Testis (tissue), 5 donors: ENCODE measurements at places on chromosomes 5 and 9.
A peak's percentile ranks its signal among the peaks of the same experiment; 100 is the strongest.

GRCh38 chr9:131580358-131580757 is 35.0 kb downstream of the PRRT1B start:
- H3K27me3 ChIP-seq: no peaks in the 10 kb centered on the region
- H3K27ac ChIP-seq: no peak overlapping the region
- H3K4me3 ChIP-seq: no peak overlapping the region
- no peak for DNase-seq
- peaks cover 9% of the 10 kb centered on the region for H3K4me1 ChIP-seq

DNA sequence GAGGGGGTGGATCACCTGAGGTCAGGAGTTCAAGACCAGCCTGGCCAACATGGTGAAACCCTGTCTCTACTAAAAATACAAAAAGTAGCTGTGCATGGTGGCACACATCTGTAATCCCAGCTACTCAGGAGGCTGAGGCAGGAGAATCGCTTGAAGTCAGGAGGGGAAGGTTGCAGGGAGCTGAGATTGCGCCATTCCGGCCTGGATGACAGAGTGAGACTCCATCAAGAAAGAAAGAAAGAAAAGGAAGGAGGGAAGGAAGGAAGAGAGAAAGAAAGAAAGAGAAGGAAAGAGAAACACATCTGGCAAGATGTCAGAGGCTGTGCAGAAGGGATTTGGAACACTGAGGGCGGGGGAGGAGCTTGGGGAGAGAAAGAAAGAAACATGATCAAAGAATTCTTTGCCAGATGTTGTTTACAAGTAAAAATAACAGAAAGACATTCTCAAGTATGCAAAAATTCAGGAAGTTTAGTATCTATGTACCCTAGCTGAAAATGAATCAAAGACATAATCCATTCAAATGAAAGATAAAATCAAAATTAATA is 93.7 kb downstream of the AK8 start:
- peak; percentile 63 for DNase-seq
- no peaks in the 10 kb centered on the region for H3K27me3 ChIP-seq
- H3K36me3 ChIP-seq: no peaks in the 10 kb centered on the region

- no peak overlapping the region for H3K27ac ChIP-seq
- DNase-seq: no peak
- no peaks in the 10 kb centered on the region for H3K27me3 ChIP-seq
Measured at GRCh38 chr5:104170926-104171325, 608.3 kb upstream of the NUDT12 start.

DNA sequence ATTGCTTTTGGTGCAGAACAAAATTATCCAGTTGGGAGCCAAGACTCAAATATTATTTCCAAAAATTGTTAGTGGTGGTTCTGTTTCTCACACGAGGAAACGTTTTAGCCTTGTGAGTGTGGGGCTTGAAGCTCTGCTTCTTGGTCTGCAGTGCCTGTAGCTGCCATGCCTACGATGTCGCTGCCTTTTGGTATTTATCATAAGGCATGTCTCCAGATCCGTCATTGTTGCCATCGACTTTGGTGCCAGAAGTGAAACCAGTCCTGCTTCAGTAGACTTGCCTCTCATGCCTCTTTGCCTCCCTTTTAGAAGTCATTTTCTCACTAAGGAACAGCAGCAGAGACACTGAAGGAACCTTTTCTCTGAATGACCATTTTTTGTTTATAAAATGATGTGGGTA is 29.7 kb upstream of the CATSPER3 start:
- H3K4me1 ChIP-seq: no peaks in the 10 kb centered on the region
- H3K27me3 ChIP-seq: no peaks in the 10 kb centered on the region
- H3K4me3 ChIP-seq: no peak overlapping the region
- no peak overlapping the region for H3K27ac ChIP-seq

- DNase-seq: no peak
- H3K4me1 ChIP-seq: no peaks in the 10 kb centered on the region
- no peak overlapping the region for H3K27ac ChIP-seq
- H3K36me3 ChIP-seq: no peaks in the 10 kb centered on the region
- H3K27me3 ChIP-seq: no peaks in the 10 kb centered on the region
Measured at GRCh38 chr5:105593011-105593760, 2030.6 kb upstream of the NUDT12 start.

- H3K27ac ChIP-seq: peak overlapping the region; percentile 99
- no peak for DNase-seq
- H3K4me3 ChIP-seq: no peak overlapping the region
- H3K27me3 ChIP-seq: no peaks in the 10 kb centered on the region
- peaks cover 18% of the 10 kb centered on the region for H3K4me1 ChIP-seq
Measured at GRCh38 chr9:112377684-112378327, 2.1 kb upstream of the HSDL2 start.
